ENCODE measurements at places on chromosomes 11 and 22.

DNA sequence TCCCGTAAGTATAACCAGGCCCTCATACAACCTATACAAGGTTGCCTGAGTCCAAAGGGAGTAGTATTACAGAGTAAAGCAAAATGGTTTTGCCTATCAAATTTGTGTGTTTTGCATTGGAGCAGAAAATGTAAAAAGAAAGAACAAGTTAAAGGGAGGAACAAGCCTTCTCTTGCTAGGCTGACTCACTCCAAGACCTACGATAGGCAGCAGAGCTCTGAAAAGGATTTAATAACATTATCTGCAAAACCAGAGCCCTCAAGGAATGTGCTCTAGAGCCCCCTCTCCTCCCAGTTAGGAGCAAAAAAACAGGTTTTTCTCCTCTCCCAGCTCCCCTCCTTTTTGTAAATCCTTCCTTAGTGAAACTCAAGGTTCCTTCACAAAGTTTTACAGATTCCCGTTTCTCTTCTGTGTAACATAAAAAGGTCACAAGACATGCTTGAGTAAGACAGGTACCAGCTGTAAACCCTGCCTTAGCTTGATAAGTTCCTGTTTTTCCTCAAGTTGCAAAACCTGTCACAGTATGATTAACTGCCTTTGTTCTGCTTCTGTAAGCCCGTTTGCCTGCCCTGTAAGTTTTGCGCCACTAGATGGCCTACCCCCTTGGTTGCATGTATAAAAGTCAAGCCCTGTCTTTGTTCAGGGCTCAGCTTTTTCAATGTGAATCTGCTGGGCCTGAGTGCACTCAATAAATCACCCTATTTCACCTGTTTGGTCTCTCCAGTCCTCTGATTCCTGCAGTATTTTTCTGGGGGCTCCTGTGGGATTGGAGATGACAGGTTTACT, 498.2 kb downstream of the KCNA4 start:
- no peak for DNase-seq

DNA sequence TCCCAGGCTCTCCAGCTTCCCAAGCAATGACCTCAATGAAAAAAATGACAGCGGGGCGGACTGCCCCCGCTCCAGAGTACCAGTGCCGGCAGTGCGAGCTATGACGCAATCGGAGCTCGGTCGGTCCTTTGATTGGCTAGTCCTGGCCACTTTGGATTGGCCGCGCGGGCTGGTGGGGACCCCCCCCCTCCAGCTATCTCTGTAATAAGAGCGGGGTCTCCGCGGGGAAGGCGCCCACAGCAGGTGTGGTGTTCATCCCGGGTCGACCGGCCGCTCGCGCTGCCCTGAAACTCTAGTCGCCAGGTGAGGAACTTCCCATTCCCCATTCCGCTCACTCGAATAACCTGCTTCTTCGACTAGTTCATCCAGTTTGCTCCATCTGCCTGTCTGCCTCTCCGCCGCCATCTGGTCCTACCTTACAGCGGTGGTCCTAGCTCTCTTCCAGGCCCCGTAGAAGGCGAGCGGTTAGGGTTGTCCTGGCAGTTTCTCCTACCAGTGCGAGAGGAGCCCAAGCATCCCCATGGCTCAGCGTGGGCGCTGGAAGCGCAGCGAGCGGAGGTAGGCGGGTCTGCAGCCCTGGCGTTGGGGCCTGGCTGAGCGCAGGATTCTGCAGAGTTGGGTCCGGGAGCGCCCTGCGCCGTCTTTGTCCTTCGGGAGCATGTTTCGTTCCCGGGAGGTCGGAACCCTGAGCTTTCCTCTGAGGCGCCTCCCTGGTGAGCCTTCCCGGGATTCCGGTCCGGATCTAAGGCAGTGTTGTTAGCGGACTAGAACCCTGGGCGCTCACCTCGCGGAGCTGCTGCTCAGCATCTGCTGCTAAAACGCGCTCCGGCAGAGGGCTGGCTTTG, at the start of gene CALCB:
Gene CALCB (plus strand): TSS at position 233 of the 845 bp plus-strand sequence. CDS start 1,126 bp downstream, outside the sequence.
- DNase-seq = peak; percentile 50

GRCh38 chr11:114501901-114502300, 57.8 kb downstream of the NXPE1 start:
- no peak for DNase-seq

GRCh38 chr11:13091804-13092203, 82.7 kb downstream of the RASSF10 start:
- DNase-seq = no peak

DNA sequence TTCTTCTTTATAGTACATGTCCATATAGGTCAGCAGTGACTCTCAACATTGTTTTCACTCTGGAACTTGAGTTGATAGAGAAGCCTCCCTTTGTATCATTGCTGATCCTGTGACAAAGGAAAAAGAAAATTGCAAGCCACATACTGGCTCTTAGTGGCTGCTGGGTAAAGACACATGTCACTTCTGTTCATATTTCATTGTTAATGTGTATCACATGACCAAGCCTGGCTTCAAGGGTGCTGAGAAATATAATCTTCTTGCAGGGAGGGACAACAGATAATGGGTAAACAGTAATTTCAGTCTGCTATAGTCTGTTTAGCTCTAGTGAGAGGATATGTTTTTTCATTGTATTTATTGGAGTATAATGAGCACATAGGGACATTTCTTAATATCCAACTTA, 173.3 kb downstream of the PGR start:
- no peak for DNase-seq

GRCh38 chr11:12494699-12495098, 117.3 kb downstream of the PARVA start:
- no peak for DNase-seq

GRCh38 chr11:127105593-127106541, 105.3 kb upstream of the KIRREL3 start:
- DNase-seq = no peak

- DNase-seq = no peak
Measured at GRCh38 chr11:6742260-6742659, 29.5 kb downstream of the OR2AG2 start.

- no peak for DNase-seq
Measured at GRCh38 chr22:46578824-46579561, 41.2 kb upstream of the GRAMD4 start.

GRCh38 chr11:34395916-34396550, 38.2 kb upstream of the ABTB2 start:
- no peak for DNase-seq

GRCh38 chr11:92204731-92205130, 19.9 kb upstream of the FAT3 start:
- no peak for DNase-seq
